ENCODE measurements at places on chromosomes 3 and 15.

DNA sequence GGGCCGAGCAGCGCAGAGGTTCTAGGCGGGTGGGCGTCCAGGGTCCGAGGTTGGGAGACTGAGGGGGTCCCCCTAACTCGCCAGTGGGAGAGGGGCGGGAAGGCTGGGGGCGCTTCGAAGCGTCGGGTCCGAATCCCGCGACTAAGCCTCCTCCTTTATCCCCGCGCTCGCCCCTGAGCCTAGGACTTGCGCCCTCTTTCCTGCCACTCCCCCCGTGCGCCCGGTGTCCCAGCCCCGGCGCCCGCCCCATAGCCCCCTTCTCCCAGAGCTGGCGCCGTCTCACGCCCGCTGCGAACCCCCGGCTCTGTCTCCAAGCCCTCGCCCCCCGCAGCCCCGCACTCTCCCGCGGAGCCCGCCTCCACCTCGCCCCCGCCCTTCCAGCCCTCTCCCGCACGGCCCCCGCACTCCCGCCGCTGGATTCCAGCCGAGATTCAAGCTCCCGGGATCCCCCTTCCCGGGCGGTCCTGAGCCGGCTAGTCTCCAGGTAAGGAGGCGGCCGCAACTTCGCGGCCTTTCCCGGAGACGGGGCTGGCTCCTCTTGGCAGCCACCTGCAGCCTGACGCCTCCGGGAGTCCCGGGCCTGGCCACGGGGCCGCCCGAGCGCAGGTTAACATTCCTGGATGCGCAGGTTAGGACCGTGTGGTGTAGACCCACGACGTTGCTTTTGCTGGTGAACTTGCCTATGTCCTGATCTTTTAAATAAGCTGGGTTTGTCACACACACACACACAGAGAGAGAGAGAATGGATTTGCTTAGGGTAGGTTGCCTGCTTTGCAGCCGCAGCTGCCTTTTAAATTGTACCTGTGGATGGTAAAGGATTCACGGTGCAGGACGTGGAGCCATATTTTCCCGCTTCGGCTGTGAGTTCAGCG lies 563 bp downstream of the PXYLP1 start:
- DNase-seq = no peak

GRCh38 chr3:64074060-64074459 lies 50.8 kb upstream of the PSMD6 start:
- DNase-seq = no peak

GRCh38 chr15:53681056-53681455 lies 78.4 kb downstream of the WDR72 start:
- DNase-seq = no peak

DNA sequence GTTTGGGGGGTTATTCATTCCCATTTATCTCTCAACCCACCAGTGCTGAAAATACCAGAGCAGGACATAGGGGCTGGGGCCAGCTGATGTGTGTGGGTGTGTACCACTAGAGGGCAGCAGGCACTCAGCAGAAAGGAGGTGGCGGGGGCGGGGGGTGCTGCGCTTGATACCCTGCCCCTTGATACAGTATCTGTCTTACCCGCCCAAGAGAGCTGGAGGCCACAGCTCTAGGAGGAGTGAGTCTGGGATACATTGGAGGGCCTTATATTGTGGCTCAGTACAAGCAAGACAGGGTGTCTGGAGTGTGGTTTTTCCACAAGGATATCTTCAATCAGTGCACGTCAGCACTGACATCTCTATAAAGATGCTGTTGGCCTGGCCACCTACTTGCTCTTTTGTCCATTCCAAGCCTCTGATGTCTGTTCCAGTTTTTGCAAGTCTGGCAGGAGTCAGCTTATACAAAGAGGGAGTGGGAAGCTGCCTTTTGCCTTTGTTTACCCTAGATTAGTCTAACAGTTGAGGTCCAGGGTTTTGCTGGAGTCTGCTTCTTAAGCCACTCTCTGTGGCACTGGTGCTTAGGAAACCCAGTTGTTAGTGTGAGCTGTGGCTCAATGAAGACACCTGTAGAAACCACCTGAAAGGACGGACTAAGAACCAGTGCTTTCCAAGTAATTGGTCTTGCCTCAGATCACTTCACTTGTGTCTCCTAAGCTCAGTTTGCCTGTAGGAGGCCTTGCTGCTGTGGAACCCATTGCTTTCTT lies 1.5 kb upstream of the RBM15B start:
- DNase-seq = peak; percentile 40

- DNase-seq = no peak
These were observed 55.7 kb upstream of the CHL1 start for GRCh38 chr3:140748-141330.

DNA sequence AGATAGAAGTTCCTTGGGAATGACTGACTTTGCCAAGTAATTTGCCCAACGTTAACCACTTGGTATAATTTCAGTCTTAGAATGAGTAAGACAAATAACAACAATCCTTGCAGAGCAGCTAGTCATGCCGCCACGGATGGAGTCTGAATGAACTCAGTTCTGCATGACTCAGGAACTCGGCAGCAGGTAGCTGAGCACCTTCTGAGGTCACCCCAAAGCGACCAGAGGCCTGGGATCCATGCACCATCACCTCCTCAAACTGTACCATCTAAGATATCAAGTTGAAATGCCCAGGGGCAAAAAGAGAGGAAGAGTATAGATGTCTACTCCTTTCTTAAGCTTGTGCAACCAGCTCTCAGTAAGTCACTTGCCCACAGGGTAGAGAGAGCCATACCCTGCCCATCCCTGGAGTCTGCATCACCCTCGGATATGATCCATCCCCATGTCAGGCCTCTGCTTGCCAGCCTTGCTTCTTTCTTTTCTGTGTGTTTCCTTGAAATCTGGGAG lies 8.5 kb upstream of the CDCP1 start:
- no peak for DNase-seq

GRCh38 chr3:124671106-124671505 lies 59.1 kb upstream of the UMPS start:
- DNase-seq = no peak

- DNase-seq = no peak
These were observed 28.8 kb downstream of the GRAMD2A start for GRCh38 chr15:72168808-72169190.

DNA sequence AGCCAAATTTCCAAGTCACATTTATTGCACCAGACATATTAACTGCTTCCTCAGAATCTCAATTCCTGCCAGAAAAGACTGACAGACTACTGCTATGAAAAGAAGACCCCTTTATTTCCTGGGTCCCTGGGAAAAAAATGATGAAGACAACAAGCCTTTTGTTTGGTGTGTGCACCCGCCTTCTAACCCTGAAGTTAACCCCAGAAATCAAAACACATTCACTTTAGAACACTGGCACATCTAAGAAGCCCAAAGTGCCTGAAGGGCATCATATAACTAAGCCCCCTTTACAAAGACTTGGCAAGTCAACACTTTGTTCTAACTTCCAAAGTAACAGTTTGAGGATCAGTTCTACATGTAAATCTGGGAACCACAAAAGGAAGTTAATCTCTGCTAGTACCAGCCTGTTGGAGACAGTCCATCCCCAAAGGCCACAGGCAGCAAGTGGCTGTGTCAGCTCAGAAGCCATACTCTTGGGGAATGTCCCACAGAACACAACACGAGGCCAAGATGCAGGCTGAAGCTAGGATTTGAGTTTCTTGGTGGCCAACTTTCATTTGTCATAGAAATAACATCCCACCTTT lies 16.3 kb upstream of the ATP1B3 start:
- DNase-seq = no peak

DNA sequence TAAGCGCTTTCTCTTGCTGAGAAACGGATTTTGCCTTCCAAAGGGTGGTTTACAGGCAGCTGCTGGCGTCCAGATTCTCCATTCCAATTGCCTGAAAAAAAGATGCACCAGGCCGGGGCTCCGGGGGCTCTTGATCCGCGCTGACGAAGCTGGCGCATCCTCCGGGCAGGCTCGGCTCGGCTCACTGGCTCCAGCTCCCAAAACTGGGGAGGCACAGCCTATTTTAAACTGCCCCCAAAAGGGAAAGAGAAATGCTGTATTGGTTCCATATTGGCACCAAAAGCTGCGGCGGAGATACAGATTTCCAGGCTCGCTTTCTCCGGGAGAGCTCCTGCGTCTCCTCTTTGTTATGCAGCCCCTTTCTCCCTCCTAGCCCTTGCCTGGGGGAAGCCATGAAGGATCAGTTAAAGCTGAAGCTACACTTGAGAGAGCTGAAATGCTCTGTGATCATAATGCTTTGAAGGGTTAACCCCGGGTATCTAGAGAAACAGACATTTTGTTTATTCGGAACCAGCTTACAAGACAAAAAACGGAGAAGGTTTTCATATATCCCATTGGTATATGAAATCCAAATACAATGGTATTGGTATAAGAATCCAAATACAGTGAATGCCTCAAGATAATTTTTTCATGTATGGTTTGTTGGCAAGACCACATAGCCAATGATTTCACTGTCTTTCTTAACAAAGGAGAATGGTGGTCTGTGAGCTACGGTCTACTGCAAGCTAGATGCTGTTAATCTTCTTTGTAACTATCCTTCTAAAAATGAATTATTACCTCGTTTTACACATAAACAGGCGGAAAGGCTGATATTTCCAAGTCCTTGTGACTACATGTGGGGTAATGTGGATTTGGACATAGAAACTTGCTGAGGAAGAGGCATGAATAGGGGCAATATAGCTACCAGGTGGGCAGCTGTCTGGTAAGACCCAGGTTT lies 693 bp downstream of the CD200 start:
- no peak for DNase-seq

DNA sequence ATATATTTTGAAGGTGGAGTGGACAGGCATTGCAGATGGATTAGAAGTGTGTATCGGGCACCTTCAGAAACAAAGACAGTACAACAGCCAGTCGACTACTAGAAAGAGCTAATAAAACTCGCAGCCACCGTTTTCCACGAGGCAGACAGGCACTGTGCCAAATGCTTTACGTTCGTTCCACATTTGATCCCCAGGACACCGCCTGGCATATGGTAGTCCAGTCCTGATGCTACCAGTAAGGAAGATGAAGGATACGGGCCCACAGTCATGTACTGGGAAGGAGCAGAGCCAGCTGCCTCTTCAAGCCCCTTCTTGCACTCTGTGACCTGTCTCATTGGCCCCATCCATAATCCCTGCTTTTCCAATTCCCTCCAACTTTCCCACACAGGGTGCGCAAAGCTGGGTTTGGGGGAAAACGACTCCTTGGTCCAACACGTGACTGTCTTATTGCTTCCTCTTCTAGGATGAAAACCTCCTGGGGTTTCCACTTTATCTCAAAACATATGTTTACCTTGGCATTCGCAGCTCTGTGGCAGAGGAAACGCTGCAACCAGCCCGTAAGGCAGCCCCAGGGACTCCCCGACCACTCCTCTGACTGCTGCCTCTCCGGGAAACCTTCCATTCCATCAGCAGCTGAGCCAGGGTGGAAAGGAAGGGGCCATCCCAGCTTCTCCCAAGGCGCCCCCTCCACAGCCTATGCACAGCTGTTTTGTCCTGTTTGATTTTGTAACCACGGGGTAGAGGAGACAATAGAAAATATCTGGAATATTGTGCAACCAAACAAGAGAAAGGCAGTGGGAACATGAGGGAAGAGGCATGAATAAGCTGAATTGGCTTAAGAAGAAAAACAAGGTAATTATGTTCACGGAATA lies 107.4 kb downstream of the ADAMTS17 start:
- DNase-seq = no peak

GRCh38 chr15:36005542-36005941 lies 459.6 kb upstream of the DPH6 start:
- no peak for DNase-seq

GRCh38 chr3:64489361-64490044 lies 198.3 kb downstream of the ADAMTS9 start:
- no peak for DNase-seq

DNA sequence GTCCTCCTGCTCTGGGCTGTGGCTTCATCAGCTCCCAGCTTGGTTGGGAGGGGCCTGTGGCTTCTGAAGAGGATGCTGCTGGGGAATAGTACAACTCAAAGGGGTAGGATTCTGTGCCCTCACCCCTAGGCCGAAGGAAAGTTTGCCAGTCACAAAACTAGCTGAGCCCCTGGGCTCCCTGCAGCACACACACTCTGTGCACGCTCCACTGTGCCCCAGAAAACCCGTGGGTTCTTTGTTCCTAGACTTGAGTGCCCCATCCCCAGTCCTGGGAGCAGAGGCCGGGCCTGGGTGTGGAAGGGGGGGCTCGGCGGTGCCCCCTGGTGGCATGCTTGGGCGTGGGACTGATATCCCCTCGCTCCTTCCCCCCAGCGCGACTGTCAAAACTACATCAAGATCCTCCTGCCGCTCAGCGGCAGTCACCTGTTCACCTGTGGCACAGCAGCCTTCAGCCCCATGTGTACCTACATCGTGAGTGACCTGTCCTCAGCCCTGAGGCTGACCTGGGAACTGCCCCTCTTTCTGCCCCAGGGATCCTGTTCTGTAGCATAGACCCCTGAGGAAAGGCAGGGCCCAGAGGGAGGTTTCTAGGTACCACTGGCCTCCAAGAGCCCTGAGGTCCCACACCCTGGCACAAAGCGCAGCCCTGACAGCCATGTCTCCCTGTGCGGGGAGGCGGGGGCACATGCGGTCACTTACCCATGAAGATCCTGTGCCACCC lies 14.2 kb downstream of the CIB1 start:
- peak; percentile 57 for DNase-seq

- DNase-seq = no peak
These were observed 47.6 kb upstream of the ARF4 start for GRCh38 chr3:57644740-57645139.

- no peak for DNase-seq
These were observed 17.1 kb upstream of the EPB42 start for GRCh38 chr15:43237842-43238470.

DNA sequence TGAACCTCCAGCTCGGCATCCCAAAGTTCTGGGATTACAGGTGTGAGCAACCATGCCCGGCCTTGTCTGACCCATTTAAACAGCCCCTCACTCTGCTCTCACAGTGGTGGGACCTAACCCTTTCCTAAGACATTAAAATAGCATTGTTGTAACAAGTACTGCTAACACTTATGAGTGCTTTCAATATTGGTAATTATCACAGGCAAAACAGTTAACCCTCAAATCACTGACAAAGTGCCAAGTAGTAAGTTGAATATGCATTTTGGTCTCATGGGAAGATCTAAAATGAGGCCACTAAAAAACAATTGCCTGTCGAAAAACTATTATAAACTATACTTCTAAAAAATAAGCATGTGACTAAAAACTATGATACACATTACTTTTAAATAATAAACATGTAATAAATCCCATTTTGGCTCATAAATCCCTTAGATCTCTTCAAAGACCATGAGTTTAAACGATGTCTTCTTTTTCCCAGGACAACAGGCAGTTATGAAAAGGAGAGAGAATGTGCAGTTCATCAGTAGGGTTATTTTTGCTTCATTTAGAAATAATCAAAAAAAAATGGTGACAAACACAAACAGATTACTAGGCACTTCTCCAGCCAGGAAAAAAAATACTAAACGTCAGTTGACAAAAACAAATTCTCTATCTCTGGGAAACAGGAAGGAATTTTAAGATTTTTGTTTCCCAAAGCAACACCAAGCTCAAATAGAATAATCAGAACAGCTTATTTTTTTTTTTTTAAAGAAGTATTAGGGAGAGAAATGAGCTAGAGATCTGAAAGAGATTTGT lies 95.4 kb downstream of the RFTN1 start:
- DNase-seq = no peak

- no peak for DNase-seq
These were observed 8.7 kb downstream of the HACD2 start for GRCh38 chr3:123576122-123576521.

- no peak for DNase-seq
These were observed 3.1 kb downstream of the CMTM6 start for GRCh38 chr3:32499585-32499984.
